ENCODE measurements at places on chromosomes 7 and 10.
A peak's percentile ranks its signal among the peaks of the same experiment; 100 is the strongest.

- DNase-seq: peak; percentile 47
Measured at GRCh38 chr7:37336259-37336658, 112.4 kb downstream of the ELMO1 start.

DNA sequence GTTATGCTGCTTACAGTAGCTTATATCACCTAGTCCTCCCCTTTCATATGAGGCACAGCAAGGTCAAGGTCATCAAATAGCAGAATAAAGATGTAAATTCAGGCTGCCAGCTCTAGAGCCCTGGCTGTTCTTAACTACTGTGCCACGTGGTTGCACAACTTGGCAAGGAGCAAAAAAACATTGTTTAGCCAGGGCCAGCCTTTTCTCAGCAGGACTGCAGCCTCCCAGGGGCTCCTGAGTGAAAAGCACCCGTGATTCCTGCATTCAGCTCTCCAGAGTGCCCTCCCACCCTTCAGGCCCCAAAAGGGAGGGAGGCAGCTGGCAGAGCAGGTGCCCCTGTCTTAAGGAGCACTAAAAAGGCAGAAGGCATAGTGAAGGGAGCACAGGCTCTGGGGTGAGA lies 31.8 kb upstream of the TM9SF3 start:
- DNase-seq: no peak

DNA sequence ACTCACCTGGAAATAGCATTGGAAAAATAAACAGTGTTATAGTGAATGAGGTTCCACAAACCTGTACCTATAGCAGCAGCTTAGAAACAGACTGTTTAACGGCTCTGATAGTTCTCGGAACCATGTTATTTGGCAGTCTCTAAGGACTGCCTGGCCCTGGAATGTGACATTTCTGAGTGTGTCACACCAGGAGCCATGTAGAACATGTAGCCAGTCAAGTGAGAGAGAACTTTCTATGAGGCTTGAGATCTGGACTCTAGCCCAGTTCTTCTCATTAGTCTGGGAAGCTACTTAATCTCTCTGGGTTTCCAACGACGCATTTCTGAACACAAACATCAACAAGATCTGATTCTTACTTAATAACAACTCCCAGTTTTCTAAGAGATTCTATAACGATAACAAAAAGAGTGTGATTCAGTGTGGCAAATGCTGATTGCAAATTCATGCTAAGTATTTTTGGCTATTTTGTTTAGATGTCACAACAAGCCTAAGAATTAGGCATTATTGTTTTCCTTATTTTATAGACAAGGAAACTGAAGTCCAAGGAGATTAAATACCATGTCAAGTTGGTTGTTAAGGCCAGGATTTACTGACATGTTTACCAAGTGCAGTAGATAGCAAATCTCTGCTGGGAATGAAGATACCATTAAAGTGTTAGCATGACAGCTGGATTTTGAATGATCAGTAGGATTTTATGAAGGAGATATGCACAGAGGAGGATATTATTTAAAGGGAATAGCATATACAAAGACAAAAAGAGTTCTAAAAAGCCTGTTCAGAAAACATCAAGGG lies 47.2 kb downstream of the APBB1IP start:
- DNase-seq: no peak

GRCh38 chr10:123930340-123931001 lies 38.9 kb upstream of the CPXM2 start:
- DNase-seq: no peak

DNA sequence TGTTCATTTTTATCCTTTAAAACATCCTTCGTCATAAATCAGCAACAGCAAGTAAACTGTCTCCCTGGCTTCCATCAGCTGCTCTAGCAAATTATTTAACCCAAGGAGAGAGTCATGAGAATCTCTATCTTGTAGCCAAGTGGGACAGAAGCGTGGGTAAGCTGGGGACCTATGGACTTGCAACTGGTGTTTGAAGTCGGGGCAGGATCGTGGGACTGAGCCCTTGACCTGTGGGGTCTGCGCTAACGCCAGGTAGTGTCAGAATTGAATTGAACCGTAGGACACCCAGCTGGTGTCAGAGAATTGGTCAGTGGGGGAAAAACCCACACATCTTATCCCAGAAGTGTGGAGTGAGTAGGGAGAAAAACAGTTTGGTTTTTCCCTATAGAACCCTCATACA lies 13.4 kb downstream of the AIFM2 start:
- no peak for DNase-seq

Data from activated CD4-positive, alpha-beta memory T cell treated with anti-CD3 and anti-CD28 coated beads, Interleukin-2, amount 10 ng/mL, durations not matched to agents 7 days and 5 days (primary cell).